ENCODE measurements at places on chromosomes 4 and X. TPM values are rescaled to one million over a fixed set of nuclear protein-coding genes. Genes with fewer than 3 reads are reported as not detected.

DNA sequence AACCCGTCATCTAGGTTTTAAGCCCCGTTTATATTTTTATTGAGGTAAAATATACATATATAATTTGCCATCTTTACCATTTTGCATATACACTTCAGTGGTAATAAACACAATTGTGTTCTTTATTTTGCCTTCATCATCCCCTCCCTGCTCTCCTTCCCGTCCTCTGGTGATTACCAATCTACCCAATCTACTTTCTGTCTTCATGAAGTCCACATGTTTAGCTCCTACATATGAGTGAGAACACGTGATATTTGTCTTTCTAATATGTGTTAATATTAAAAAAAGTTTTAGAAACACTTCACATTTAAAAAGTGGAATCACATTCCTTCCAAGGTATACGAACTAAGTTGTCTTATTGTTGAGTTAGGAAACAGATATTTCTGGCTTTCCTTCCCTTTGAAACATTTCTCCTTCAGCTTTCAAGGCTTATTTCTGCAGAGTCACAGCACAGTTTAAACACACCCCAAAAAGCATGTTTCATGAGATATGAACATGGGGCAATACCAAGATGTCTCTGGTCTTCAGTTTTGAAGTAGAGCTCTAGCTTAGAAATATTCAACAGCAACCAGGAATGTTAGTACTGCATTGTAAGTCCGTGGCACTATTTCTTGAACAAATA is 35.9 kb downstream of the GYPA start:
- no peak for DNase-seq

GRCh38 chr4:153579410-153579809 is 104.7 kb upstream of the TLR2 start:
- no peak for DNase-seq

Gene ARMCX1
- total RNA-seq = 50.5 TPM

GRCh38 chr4:153748378-153748777 is 11.4 kb downstream of the RNF175 start:
- DNase-seq = no peak

DNA sequence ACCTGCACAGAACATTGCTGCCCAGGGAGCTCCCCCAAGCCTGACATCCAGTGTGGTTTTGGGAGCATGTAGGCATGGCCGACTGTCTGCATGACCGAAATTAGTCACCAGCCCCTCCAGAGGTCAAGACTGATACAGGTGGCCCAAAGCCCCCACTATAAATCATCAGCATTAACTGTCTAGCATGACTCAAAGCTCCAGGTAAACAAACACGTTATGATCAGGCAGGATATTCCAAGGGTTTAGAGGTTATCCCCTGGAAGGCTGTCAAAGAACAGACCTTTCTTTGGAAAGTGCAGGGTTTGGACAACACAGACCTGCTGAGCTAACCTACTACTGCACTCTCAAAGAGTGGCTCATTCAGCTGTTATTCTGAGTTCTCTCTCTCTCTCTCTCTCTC is 2.1 kb upstream of the FAM9A start:
- DNase-seq = no peak

Gene MAGEB17
- total RNA-seq = not detected

DNA sequence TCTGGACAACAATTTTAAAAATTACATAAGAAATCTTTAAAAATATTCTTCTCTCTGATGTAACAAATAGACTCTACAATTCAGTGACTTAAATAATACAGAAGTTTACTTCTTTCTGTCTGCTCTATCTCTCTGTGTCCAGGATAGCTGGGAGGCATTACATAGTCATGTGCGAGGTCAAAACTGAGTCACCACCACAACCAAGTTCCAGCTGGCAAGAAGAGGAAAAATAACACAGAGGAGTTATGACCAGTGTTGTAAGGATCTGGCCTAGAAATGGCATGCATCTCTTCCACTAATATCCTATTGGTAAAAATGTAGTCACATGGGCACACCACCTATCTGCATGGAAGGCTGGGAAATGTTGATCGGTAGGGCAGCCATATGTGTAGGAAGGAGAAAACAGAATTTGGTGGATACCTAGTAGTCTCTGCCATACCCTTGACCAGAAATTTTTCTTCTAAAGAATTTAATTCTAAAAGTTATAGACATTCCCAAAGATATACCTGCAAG is 39.4 kb upstream of the WDFY3 start:
- no peak for DNase-seq

DNA sequence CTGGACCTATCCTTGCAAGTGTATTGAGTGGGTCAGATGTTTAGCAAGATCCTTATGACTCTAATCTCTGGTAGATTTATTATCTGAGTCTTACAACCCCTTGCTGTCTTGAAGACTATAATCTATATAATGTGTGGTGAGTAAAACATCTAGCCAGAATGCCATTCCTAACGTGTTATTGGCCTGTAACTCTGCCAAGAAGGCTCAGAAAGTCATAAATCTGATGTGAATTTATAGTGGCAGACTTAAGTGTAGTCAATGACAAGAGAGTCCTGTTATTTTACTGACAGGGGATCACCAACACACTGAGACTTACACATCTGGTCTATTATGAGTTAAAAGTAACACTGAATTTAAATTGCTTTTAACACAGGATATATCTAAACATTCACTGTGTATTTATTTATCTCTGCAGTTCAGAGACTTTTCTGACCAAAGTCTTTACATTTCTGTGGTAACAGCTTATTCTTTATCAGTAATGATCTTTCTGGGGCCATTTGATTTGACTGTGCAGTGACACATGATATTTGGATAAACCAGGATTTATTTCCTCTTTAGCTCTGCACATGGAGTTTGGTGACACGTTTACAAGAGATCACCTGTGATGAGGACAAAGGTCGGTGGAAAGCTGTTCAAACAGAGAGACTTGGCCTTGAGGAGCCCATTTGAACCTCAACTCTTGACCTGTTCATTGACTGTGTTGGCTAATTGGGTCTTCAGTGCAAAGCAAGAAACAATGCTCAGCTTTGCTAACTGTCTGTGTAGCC is 415.8 kb downstream of the STIM2 start:
- DNase-seq = no peak

Data from glutamatergic neuron (in vitro differentiated cells).